Stimulated activated CD4-positive, alpha-beta T cell treated with anti-CD3 and anti-CD28 coated beads, Interleukin-4, amount 100 ng/mL, for 24 hours (primary cell): ENCODE measurements at places on chromosomes 6 and 20.

- DNase-seq, result no peak
Measured at GRCh38 chr6:160070427-160070826, 51.2 kb upstream of the SLC22A1 start.

DNA sequence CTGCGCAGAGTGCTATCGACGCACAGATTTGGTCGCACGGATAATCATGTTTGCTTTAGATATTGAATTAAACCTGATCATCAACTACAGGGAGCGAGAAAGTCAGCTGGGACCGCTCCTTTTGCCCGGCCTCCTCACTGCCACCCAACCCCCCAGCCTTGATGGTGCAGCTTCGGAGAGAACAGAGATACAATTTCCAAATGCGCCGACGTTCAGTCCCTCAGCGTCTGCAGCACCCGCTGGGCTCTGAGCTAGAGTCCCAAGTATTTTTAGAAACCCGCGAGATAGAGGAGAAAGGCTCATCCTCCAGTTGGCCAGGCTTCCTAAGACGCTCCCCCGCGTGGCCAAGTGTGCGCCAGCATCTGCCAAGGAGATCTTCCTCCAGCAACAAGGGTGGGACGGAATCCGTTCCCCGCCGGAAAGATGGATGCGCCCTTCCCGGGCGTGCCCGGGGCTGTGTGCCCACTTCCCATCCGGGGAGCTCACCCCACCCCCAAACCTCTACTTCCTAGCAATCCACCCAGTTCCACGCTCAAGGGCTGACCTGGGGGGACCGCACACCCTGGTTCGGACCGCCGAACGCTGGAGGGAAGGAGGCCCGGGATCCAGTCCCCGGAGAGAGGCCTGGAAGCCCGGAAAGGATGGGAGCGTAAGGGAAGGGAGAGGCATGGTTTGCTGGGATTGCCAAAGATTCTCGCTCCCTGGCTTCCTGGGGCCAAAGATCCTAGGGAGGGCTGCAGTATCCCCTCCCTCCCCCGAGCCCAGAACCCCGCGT lies 4.1 kb downstream of the NKX2-2 start:
- DNase-seq, result no peak

- no peak for DNase-seq
Measured at GRCh38 chr20:53792946-53793536, 199.4 kb upstream of the ZNF217 start.

- DNase-seq, result no peak
Measured at GRCh38 chr6:117233145-117233544, 32.2 kb upstream of the VGLL2 start.

GRCh38 chr6:84467296-84467695 lies 239.9 kb upstream of the CEP162 start:
- no peak for DNase-seq

DNA sequence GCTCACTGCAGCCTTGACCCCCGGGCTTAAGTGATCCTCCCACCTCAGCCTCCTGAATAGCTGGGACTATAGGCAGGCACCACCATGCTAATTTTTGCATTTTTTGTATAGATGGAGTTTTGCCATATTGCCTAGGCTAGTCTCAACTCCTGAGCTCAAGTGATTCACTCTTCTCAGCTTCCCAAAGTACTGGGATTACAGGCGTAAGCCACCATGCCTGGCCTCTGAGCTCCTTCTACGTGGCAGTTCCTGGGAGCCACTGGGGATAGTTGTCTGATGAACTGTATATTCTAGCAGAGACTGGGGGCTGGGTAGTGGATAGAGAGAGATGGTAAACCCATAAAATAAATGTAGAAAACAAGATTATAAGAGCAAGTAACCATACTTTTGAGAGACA lies 26.1 kb downstream of the IYD start:
- no peak for DNase-seq

GRCh38 chr20:62905536-62906117 lies 20.7 kb downstream of the DIDO1 start:
- no peak for DNase-seq
